ENCODE measurements at places on chromosomes 16 and 17. TPM values are rescaled to one million over a fixed set of nuclear protein-coding genes. Genes with fewer than 3 reads are reported as not detected.
A peak's percentile ranks its signal among the peaks of the same experiment; 100 is the strongest.

Gene FTO
- 132 TPM for total RNA-seq

Gene C1QTNF8
- total RNA-seq = not detected

DNA sequence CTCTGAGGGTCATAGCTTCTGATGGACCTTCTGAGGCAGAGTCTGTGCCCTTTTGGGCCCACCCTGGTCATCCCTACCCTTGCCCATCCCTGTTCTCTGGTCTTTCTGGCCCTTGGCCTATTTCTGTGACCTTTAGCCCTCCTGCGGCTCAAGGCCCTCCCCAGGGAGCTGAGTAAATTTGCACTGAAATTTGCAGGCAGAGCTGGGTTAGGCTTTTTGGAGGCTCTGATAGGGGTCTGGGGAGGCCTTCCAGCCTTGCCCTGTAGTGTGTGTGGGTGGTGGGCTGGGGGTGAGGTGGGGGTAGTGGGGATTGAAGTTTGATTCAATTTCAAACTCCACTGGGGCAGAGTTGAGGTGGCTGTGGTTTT is 17.8 kb downstream of the RARA start:
- DNase-seq = no peak

DNA sequence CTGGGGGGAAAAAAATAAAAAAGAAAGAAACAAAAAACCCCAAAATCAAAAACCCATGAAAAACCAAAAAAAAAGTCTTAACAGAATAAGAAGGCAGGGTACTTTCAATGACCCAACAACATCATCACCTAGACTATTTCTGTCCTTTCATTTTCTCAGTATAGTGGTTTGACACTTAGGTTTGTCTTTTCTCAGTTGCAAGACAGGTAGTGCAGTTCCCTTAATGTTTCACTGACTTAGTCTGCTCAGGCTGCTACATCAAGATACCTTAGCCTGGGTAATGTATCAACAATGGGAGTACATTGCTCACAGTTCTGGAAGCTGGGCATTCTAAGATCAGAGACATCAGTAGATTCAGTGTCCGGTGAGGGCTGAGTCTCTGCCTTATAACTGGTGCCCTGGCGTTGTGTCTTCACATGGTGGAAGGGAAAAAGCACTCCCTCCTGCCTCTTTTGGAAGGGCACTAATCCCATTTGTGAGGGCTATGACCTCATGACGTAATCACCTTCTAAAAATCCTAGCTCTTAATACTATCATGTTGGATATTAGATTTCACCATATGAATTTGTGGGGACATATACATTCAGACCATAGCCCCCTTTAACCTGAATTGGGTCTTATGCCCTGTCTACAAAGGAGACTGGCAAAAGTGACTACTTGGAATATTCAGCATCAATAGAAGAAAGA is 362.3 kb upstream of the RBFOX1 start:
- no peak for DNase-seq

GRCh38 chr16:11248133-11248532 is 7.9 kb downstream of the SOCS1 start:
- peak; percentile 24 for DNase-seq

DNA sequence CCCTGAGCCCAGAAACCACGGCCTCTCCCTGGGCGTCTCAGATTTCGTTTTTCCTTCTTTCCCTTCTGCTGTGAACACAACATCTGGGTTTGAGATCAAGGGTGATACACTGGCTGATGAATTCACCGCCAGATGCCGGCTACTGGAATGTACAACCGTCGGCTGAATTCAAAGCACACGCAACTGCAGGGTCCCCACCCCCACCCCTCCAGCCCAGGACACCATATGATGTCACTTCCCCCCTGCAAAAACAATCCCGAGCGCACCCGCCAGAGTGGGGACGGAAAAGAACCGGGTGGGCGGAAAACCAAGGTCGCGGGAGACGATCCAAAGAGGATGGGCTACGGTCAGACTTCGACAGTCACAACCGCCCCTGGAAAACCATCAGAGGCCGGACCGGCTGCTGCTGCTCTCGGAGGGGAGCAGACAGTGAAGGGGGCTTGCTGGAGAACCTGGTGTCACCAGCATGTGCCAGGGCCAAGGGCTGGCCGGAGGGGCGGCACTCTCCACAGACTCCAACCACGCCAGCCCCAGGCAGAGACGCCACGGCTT is 23.3 kb downstream of the CEP295NL start:
- peak; percentile 98 for DNase-seq

- DNase-seq = peak; percentile 36
These were observed 76.2 kb downstream of the NT5M start for GRCh38 chr17:17379197-17379991.

DNA sequence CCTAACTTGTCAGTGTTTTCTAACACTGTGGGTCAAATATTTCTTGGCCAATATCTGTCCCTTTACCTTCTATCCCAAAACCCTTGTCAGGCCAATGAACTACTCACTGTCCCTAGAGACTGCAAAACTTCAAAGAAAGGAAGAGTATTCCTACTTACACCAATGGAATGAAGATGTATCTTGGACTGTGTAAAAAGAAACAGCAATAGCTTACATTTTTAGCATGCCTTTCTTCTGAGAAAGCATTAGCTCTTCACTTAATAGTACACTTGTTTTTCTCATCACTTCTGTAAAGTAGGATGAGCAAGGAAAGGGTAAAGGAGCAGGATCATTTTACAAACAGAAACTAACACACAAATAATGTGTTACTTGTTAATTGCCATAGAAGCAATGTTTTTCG is 73.9 kb downstream of the STH start:
- peak; percentile 80 for DNase-seq

DNA sequence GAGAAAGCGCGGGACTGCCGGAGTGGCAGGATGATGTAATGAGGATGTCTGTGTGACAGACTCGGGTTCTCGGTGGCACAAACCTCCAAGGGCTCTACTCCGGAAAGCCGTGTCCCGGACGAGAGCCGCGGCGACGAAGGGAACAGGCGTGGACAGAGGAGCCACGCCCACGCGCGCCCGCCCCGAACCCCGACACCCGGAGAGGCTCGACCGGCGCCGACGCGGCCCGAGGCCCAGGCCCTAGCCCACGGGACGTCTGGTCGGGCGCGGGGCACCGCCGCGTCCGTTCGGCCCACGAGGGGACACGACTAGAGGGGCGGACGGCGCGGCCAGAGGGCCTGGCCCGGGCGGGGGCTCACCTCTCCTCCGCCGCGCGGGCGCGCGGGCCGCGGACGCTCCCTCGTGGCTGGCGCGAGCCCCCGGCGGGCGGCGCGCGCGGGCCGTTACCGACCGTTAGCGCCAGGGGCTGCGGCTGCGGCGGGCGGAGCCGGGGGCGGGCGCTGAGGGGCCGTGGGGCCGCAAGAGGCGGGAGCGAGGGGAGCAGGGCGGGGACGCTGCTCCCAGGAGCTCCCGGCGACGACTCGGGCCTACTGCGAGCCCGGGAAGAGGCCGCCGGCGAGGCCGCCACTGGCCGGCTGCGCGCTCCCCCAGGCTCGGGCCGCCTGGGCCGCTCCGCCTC is 2.1 kb upstream of the IRX5 start:
- DNase-seq = no peak

DNA sequence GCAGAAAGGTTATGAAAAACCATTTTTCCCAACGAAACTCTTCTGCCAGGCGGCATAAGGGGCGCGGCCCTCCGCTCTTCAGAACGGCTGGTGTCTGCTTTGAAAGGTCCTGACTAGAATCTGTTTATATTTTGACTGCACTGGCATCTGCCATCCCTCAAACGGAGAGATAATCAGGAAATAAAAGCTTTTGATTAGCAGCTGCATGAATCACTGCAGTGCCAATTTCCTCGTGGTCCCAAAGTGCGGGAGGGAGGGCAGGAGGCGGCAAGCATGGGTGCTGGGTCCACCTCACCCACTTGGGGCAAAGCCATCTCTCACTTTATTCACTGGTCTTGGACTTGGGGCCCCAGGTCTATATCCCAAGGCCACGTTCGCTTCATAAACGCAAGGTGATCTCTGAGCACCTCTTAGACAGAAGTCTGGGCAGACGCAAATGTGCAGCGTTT is 49.7 kb downstream of the TBC1D16 start:
- no peak for DNase-seq

- DNase-seq = no peak
These were observed 51.4 kb downstream of the SREBF1 start for GRCh38 chr17:17785407-17785806.

DNA sequence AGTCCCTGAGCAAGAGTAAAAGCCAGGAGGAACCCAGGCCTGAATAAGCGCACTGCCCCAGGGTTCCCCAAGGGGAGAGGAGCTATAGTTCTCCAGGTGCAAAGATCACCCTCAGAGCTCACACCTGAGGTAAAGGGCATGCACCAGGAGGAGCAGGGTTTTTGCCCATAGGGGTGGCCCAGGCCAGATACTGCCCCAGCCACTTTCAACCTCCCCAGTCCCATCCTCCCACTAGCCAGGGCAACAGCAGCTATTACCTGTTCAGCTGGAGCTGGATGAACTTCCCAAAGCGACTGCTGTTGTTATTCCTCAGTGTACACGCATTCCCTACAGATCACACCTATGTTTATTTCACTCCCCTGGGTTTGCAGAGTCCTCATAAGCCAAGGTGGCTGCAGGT is 19.8 kb downstream of the MYO19 start:
- no peak for DNase-seq

- DNase-seq = no peak
These were observed 12.3 kb downstream of the CES4A start for GRCh38 chr16:67000384-67001351.

- DNase-seq = no peak
These were observed 59.9 kb upstream of the ATF7IP2 start for GRCh38 chr16:10325783-10326543.

DNA sequence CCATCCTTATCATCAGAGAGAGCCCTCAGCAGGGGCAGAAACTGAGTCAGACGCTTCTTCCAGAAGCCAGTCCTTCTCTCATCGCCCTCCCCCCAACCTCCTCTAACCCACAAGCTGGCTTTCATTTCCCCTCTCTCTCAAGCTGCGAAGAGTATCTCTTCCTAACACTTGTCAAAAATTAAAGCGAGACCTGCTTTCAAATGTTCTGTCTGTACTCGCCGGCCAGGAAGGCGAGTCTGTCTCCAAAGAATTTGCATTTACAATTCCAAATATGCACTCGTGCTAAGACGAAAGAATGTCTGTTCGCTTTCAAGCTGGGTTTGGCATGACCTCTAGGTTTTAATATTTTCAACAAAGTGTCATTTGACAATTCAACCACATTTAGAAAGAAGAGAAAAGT is 140.4 kb downstream of the RGS9 start:
- DNase-seq = peak; percentile 13

GRCh38 chr17:42531455-42532354 is 4.3 kb upstream of the NAGLU start:
- peak; percentile 34 for DNase-seq

DNA sequence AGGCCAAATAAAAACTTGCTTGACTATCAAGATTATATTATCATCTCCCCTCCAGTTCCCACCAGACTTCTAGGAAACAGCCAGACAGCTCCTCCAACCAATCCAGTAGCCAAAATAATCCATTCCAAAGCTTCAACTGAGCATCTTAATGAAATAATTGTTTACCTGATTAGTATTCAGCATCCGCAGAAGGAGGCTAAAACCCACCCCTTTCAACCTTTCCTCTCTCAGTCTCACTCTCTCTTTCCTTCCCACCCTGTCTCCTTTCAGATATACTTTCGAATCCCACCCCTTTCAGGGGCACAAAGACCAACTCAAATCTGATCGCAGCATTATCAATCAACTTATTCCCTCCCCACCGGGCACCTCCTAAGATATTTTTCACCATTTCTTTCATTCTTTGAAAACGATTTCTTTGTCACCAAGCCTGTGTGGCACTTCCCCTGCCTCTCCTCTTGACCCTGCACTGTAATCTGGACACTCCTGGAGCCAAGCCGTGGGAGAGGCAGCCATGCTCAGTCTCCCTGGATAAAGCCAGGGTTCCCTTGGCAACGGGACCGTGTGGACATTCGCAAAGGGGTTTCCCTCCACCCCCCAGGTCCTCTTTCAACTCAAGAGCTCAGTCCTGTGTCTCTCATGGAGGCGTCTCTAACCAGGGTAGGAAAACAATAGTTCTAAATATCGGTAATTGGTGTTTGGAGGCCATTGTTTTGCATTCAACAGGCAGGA is at the start of gene ANKFN1:
ANKFN1 (plus strand) TSS at position 602 of the 729 bp plus-strand sequence. CDS start 59,193 bp downstream, outside the sequence.
- DNase-seq = no peak

GRCh38 chr16:4180511-4180910 is 61.4 kb downstream of the SRL start:
- DNase-seq = no peak

DNA sequence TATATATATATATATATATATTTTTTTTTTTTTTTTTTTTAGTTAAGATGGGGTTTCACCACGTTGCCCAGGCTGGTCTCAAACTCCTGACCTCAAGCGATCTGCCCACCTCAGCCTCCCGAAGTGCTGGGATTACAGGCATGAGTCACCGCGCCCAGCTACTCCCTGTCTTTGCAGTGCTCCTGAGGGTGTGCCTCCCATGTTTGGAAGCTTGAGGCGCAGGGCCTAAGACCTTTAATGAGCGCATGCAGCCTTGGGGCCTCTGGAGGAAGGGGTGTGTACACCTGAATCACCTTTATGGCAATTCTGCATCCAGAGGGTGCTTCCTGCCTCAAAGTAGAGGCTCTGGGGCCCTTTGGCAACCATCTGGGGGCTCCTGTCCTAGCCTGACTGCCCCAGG is 219.4 kb upstream of the CIBAR2 start:
- no peak for DNase-seq

DNA sequence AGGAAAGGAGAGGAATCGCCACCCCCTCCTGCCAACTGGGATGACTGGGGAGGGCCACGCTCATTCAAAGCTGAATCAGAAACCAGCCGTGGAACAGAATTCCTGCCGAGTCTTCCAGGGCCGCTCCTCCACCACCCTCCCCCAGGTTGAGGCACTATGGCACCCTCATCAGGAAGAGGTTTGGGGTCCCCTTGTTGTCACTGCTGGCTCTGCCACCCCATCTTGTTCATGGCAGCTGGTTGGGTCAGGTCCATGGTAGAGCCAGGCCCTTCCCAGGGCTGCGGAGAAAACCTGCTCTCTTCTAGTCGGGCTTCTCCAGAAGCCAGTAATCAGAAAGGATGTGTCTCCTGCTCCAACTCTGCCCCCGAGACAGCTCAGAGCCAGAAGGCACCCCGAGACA is 41.8 kb downstream of the KCNJ12 start:
- no peak for DNase-seq

- DNase-seq = no peak
These were observed 789 bp downstream of the CSNK1D start for GRCh38 chr17:82272495-82273326.

GRCh38 chr17:40355123-40355803 is 9.3 kb downstream of the GJD3 start:
- DNase-seq = peak; percentile 43

All from IMR-90 (cell line).